ENCODE measurements at places on chromosomes 1 and 21. TPM values are rescaled to one million over a fixed set of nuclear protein-coding genes. Genes with fewer than 3 reads are reported as not detected.

Gene IL23R
- total RNA-seq, result not detected

Gene SEC16B
- total RNA-seq, result 1.0 TPM

Gene FCGR3A
- total RNA-seq, result not detected

Gene PRXL2B
- 8.0 TPM for total RNA-seq

Gene PLA2G2A
- not detected for total RNA-seq

Gene SPRR4
- total RNA-seq, result not detected

Gene CLCNKA
- under 0.01 TPM for total RNA-seq

Gene TMEM240
- total RNA-seq, result 4.9 TPM

DNA sequence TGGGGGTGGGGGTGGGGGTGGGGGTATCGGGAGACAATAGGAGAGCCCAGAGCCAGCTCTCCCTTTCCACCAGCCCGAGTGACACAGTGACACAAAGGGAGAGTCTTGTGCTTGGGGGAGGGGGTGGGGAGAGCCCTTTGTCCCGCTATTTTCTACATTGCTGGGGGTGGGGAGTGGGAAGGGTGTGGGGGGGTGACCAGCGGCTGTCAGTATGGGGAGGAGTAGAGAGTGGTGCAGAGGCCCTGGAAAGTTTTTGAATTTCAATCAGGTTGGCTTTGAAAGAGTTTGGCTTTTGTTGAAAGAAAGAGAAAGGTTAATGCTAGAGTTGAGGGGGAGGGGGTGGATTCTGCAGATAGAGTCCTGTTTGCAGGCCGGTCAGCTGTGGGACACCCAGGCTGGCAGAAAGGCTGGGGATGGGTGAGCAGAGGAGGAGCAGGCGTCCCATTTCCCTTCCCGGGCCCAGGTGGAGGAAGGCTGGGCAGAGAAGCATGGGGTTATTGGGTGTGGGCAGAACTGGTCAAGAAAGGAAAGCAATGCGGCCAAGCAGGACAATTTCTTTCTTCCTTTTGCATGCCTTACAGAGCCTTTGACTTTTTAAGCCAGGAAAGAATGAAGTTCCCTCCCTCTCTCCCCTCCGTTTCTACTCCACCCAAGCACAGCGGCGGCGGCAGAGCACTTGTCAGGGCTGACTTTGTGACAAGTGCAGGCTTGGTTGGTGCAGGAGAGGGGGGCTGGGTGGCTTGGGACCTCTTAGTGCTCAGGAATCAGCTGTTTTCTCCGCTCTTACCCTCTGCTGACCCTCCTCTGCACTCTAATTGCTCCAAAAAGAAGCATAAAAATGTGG is 96.2 kb downstream of the RNF220 start:
- peaks cover 42% of the 10 kb centered on the region for H3K27me3 ChIP-seq
- no peaks in the 10 kb centered on the region for H3K36me3 ChIP-seq
- H3K4me1 ChIP-seq, result no peaks in the 10 kb centered on the region
- DNase-seq, result no peak
- no peak overlapping the region for H3K4me3 ChIP-seq

DNA sequence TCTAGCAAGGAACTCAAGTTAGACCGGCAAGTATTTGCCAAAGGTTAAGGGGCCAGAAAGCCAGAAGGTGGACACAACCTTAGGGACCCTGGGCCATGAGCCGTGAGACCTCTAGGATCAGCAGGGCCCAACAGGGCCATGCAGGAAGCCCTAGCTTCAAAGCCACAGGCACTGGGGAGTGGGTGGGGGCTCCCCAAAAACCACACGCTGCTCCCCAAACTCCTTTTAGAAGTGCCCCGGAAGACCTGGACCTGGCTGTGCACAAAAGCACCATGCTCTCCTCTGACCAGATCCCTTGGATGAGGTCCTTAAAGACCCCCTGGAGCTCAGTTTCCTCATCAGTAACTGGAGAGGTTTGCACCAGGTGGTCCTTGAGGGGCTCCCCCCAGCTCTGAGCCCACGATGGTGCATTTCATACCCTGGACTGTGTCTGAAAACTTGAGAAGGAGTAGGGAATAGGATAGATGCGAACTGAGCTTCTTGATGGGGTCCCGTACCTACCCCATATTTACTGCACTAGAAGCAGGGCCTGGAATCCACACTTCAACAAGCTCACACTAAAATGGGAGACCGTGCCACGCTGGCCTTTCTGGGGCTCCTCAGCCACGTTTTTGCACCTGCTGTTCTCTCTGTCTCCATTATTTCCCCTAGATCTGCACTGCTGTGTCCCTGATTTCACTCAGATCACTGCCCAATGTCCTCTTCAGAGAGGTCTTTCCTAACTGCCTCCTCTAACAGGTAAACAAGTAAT is 40.6 kb upstream of the LBR start:
- no peak overlapping the region for H3K27ac ChIP-seq
- no peak overlapping the region for H3K4me3 ChIP-seq
- no peaks in the 10 kb centered on the region for H3K36me3 ChIP-seq
- no peaks in the 10 kb centered on the region for H3K27me3 ChIP-seq
- peaks cover 7% of the 10 kb centered on the region for H3K4me1 ChIP-seq

DNA sequence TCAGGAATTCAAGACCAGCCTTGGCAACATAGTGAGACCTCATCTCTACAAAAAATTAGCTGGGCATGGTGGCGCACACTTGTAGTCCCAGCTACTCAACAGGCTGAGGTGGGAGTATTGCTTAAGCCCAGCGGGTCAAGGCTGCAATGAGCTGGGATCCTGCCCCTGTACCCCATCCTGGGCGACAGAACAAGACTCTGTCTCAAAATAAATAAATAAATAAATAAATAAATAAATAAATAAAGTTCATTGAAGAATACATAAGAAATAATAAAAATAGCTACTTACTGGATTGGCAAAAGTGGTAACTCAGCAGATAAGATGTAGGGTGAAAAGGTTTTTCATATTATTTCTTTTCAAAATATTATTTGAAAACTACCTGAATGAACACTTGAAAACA is 5.9 kb downstream of the CEP170 start:
- peaks cover 7% of the 10 kb centered on the region for H3K4me1 ChIP-seq
- no peak overlapping the region for H3K4me3 ChIP-seq
- no peak overlapping the region for H3K27ac ChIP-seq
- no peak for DNase-seq
- no peaks in the 10 kb centered on the region for H3K27me3 ChIP-seq

DNA sequence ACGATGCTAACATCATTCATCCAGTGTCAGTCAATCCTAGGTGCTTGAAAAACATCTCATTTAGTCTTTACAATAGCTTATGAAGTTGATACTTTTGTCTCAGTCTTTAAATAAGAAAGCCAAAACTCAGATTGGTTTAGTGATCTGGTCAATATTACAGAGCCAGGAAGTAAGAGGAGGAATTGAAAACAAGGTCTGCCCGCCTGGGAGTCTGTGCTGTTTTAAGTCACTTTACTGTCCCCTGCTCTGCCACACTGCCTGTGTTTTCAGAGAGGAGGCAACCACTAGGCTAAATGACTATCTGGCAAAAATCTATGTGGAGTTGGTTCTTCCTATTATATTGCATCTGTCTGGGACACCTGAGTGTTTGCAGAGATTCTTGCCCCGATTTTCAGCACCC is 62.3 kb downstream of the ST6GALNAC3 start:
- no peak overlapping the region for H3K4me3 ChIP-seq
- no peaks in the 10 kb centered on the region for H3K27me3 ChIP-seq
- H3K27ac ChIP-seq, result no peak overlapping the region
- no peaks in the 10 kb centered on the region for H3K36me3 ChIP-seq
- DNase-seq, result no peak
- H3K4me1 ChIP-seq, result no peaks in the 10 kb centered on the region

DNA sequence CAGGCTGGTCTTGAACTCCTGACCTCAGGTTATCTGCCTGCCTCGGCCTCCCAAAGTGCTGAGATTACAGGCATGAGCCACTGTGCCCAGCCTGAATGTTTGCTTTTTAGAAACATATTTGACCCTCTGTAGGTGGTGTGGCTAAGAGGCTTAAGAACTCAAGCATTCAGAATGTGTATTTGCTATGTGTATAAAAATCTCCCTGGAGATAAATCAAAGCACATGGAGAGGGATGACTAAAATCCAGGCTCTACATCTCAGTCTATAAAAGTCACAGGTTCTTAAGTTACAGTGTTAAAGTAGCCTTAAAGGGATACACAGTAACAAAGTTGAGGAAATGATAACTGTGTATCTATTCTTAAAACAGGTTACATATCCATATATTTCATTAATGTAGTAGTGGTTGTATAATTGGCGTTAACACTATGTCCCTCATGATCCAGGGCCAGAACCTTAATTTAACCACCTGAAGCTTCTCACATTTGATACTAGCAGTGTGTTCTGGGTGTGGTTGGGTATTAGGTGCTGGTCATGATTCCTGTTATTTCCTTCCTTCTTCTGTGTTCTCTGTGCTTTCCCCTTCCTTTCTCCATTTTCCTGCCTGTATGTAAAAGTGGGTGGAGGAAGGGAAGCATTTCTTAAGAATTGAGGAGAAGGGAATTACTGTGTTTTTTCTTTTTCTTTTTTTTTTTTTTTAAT is 16.2 kb downstream of the GIPC2 start:
- no peak overlapping the region for H3K4me3 ChIP-seq
- H3K27me3 ChIP-seq, result no peaks in the 10 kb centered on the region
- H3K36me3 ChIP-seq, result no peaks in the 10 kb centered on the region
- peak; percentile 75 for DNase-seq
- peaks cover 8% of the 10 kb centered on the region for H3K4me1 ChIP-seq

DNA sequence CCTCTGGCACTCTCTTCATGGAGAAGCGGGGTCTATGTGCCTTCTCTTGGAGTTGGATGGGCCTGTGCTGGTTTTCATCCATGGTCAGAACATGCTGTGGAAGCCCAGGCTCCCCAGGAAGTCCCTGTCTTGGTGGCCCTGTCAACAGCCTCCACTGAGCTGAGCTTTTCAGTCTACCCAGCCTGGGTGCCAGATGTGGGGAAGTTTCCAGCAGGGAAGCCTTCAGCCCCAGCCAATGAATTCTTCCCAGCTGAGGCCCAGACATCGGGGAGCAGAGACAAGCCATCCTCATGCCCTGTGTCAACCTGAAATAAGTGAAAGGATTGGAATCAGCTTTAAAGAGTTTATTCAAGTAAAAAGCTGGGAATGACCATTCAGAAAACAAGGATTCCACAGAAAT is 75.1 kb upstream of the PGBD5 start:
- H3K27ac ChIP-seq, result no peak overlapping the region
- no peaks in the 10 kb centered on the region for H3K4me1 ChIP-seq
- DNase-seq, result no peak
- H3K4me3 ChIP-seq, result no peak overlapping the region
- no peaks in the 10 kb centered on the region for H3K36me3 ChIP-seq
- no peaks in the 10 kb centered on the region for H3K27me3 ChIP-seq

GRCh38 chr1:74463333-74463988 is 49.0 kb downstream of the LRRC53 start:
- no peak overlapping the region for H3K27ac ChIP-seq
- no peaks in the 10 kb centered on the region for H3K27me3 ChIP-seq
- peak; percentile 65 for DNase-seq
- no peaks in the 10 kb centered on the region for H3K4me1 ChIP-seq

DNA sequence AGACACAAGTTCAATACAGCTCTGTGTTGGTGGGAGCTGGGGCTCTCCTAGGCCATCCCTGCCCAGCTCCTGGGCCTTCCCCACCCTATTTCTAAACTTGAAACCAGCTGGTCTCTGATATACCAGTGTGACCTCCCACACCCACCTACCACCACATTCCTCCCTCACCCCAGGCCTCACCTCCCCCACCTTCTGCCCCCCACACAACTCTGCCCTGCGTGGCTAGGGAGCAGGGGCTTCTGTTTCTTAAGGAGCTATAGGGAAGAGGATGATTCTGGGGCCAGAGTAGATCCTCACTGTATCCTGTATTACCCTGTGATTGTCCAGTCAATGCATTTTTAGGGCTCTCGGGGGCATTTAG is 16.5 kb downstream of the NES start:
- no peak overlapping the region for H3K4me3 ChIP-seq
- peak overlapping the region; percentile 75 for H3K27ac ChIP-seq
- peaks cover 12% of the 10 kb centered on the region for H3K27me3 ChIP-seq
- DNase-seq, result no peak

DNA sequence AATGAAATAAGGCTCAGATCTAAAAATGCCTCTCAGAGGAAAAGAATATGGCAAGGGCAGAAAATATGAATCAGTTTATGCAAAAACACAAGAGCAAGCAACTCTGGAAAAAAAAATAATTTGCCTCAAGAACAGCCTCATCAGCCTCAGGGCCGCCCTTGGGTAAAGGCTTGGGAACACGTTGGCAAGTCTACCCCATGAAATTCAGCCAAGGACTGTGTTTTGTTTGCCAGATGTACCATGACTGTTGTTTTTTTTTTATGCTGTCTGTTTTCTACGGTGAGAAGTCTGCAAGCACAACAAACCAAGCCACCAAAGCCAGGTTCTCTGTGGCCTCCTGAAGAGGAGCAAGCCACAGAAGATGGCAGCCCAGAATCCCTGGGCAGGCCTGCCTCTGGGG is 18.0 kb downstream of the HHIPL2 start:
- H3K36me3 ChIP-seq, result no peaks in the 10 kb centered on the region
- no peaks in the 10 kb centered on the region for H3K4me1 ChIP-seq
- no peak overlapping the region for H3K4me3 ChIP-seq
- no peak for DNase-seq
- H3K27ac ChIP-seq, result no peak overlapping the region

DNA sequence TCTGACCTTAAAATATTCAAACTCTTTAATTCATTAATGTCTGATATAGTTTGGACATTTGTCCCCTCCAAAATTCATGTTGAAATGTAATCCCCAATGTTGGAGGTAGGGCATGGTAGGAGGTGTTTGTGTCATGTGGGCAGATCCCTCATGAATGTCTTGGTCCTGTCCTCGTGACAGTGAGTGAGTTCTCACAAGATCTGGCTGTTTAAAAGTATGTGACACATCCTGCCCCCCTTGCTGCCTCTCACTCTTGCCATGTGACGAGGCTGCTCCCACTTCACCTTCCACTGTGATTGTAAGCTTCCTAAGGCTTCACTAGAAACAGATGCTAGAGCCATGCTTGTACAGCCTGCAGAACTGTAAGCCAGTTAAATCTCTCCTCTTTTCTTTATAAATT is 21.3 kb upstream of the FBXO28 start:
- H3K4me1 ChIP-seq, result no peaks in the 10 kb centered on the region
- H3K27me3 ChIP-seq, result peaks cover 2% of the 10 kb centered on the region
- H3K27ac ChIP-seq, result no peak overlapping the region
- no peaks in the 10 kb centered on the region for H3K36me3 ChIP-seq
- no peak overlapping the region for H3K4me3 ChIP-seq

GRCh38 chr1:65182658-65183268 is 34.8 kb downstream of the AK4 start:
- no peaks in the 10 kb centered on the region for H3K36me3 ChIP-seq
- no peak overlapping the region for H3K27ac ChIP-seq
- H3K4me3 ChIP-seq, result no peak overlapping the region
- H3K27me3 ChIP-seq, result no peaks in the 10 kb centered on the region
- DNase-seq, result no peak

- H3K27me3 ChIP-seq, result no peaks in the 10 kb centered on the region
- H3K4me1 ChIP-seq, result no peaks in the 10 kb centered on the region
- H3K36me3 ChIP-seq, result peaks cover 6% of the 10 kb centered on the region
- H3K27ac ChIP-seq, result no peak overlapping the region
- DNase-seq, result no peak
Measured at GRCh38 chr1:84497631-84498275, 8.4 kb upstream of the SPATA1 start.

DNA sequence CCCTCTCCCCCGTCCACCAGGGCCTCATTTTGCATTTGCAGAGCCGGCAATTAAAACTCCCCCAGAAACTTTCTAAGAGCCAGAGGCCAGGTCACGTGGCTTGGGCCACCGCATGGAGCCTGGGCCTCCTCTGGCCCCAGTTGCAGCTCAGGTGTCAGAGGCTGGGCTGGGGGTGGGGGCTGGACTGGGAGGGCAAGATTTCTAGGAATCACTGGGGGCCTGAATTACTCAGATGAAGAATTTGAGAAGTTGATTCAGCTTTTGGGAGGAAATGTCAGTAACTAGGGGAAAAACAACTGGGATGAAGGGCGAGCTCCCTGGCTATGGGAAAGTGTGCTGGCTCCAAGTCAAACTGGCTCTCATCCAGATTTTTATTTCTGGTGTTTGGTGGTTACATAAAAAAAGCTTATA is 151.0 kb downstream of the CDC7 start:
- no peak overlapping the region for H3K4me3 ChIP-seq
- no peaks in the 10 kb centered on the region for H3K27me3 ChIP-seq
- peak; percentile 52 for DNase-seq
